ENCODE measurements at places on chromosomes 6 and 20.

DNA sequence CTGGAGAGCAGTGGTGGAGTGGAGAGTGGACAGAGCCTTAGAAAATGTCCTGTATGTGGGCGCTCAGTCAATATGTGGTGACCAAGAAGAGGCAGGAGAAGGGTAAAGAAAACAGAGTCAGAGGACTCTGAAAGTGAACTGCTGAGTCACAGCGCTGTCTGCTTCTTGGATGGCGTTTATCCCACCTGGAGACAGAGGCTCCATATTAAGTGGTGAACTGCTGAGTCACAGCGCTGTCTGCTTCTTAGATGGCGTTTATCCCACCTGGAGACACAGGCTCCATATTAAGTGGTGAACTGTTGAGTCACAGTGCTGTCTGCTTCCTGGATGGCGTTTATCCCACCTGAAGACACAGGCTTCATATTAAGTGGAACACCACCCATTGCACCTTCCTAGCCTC is 119.3 kb upstream of the RALGAPA2 start:
- DNase-seq: no peak

GRCh38 chr6:127776320-127776719 is 124.5 kb downstream of the THEMIS start:
- no peak for DNase-seq

GRCh38 chr6:123030282-123030681 is 34.2 kb downstream of the CLVS2 start:
- no peak for DNase-seq

- peak; percentile 17 for DNase-seq
Observed at GRCh38 chr20:31674895-31675827, 37.4 kb downstream of the COX4I2 start.

GRCh38 chr6:170471491-170471890 is 81.6 kb downstream of the PSMB1 start:
- no peak for DNase-seq

- no peak for DNase-seq
Observed at GRCh38 chr20:38501858-38502436, 29.3 kb downstream of the RALGAPB start.

GRCh38 chr6:26126394-26127235 is 39.4 kb downstream of the HFE start:
- no peak for DNase-seq

Data from stimulated activated CD8-positive, alpha-beta memory T cell treated with anti-CD3 and anti-CD28 coated beads, Interleukin-15, amount 100 ng/mL, for 24 hours (primary cell).